ENCODE measurements at places on chromosomes 4 and X.

GRCh38 chrX:10237241-10237640 lies 80.5 kb downstream of the CLCN4 start:
- DNase-seq = no peak

DNA sequence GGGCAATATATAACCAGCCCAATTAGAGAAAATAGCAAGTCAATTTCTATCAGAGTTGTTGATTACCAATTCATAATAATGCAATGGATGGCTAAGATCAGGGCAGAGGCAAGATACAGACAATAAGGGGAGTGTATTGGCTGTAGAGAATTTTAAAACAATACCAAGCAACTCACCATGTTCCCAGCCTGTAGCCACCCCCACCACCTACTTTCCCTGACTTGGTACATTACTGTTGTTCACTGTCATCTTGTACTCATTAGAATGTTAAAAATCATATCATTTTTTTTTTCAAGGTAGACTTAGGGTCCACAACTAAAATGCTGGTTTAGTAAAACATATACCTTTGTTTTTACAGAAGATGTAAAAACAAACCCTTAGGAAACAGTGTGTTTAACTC lies 27.7 kb downstream of the HNRNPD start:
- no peak for DNase-seq

GRCh38 chr4:76716658-76717057 lies 181.3 kb downstream of the SOWAHB start:
- no peak for DNase-seq

DNA sequence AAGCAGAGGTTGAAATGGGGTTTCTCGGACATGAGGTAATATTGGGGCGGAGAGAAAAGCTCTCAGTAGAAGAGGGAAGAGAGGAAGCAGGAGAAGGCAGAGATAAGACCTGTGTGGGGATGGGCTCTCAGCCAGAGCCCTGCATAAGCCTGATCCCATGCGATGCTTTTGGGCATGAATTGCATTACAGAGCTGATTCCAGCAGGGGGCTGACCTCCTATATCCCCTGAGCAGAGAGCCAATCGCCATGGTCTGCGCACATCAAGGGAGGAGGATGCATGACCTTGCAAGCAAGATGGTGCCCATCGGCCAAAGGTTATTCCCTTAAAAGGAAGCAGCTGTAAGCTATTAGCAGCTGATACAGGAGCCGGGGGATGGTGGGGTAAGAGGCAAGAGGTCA lies 7.6 kb downstream of the ANOS1 start:
- no peak for DNase-seq

GRCh38 chr4:139782926-139783522 lies 117.4 kb downstream of the MGST2 start:
- no peak for DNase-seq

DNA sequence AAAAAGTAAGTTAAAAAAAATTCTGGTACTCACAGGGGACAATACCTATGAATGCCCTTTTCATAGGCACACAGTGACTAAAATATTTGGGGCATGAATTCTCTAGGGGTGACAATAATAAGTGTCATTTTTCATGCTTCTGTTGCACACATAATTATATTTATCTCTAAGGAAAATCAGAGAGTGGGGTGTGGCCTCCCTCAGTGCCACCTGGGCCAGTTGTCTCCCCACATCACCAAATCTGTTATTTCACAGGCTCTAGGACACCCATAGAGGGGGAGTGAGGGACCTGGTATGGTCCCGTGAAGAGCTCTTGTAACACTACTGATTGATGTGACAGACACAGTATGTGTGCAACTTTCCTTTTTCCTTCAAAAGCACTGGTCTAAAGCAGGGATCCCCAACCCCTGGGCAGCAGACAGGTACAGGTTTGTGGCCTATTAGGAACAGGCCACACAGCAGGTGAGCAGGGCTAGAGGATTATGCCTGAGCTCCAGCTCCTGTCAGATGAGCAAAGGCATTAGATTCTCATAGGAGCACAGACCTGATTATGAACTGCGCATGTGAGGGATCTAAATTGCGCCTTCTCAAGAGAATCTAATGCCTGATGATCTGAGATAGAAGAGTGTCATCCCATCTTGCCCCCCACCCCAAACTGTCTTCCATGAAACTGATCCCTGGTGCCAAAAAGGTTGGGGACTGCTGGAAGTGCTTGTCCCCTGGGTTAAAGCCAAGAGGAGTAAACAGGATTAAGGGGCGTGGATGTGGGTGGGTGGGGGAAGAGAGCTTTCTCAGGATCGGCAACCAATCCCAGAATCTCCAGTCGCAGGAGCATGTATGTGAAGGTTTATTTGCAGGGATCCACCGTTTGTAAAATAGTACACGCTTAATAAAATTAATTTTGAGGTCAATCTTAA lies 856 bp downstream of the SLC9B1 start:
- no peak for DNase-seq

DNA sequence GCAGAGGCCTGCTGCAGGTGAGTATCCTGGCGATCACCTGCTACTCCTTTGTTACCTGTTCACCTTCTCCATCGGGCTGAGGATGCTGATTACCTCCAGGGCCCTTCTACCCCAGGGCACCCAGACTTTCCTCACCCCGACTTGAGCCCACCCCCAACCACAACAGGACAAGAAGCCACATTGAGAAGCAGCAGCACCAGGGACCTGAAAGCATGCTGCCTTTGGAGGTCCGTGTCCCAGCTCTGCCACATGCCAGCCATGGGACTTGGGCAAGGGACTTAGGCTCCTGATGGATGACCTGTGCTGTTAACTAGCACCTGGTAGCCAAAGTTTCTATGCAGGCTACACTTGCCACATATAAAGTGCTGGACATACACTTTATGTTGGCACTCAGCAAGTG lies 89.7 kb downstream of the CPZ start:
- no peak for DNase-seq

DNA sequence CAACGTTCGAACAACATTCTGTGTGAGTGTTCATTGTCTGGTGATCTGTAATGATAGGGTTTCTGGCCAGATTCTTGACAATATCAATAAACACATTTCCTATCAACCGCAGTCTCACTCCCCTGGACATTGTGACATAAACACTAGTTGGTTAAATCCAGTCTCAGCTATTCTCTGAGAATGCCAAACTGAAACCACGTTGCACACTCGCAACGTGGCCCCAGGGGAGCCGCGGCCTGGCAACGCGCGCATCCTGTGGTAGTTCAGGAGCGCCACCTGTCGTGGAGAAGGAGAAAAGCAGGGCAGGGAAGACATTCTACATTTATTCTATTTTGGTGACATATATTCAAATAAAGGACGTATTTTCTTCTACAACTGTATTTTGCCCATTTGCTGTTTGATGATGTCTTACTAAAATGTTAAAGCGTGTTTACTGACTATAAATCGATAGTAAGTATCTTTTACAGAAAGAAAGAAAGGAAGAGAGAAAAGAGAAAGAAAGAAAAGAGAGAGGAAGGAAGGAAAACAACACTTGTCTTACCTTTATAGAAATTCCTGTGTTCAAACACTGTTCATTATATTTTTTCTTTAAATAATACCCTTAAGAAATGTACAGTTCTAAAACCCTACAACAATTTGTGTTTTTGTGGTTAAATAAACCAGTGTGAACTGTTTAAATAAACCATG lies 738.3 kb upstream of the FRG1 start:
- peak; percentile 1 for DNase-seq

- no peak for DNase-seq
Observed at GRCh38 chr4:37453281-37453998, 208.9 kb downstream of the NWD2 start.

- no peak for DNase-seq
Observed at GRCh38 chr4:98055800-98056501, 87.3 kb downstream of the STPG2 start.

GRCh38 chrX:118346258-118347094 lies 570 bp downstream of the WDR44 start:
- DNase-seq = peak; percentile 15

DNA sequence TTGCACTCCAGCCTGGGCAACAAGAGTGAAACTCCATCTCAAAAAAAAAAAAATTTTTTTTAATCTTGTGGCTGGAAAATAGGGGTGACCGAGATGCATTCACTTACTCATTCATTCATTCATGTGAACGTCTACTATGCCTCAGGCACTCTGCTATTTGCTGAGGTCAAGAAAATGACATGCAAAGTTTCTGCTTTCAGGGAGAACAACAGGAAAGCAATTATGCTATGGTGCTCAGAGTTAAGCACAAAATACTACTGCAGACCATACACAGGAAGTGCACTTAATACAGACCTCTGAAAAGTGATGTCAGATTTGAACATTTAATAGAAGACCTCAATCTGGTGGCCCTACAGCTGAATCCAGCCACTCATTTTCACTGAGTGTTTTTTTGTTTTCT lies 59.6 kb upstream of the DUSP21 start:
- no peak for DNase-seq

DNA sequence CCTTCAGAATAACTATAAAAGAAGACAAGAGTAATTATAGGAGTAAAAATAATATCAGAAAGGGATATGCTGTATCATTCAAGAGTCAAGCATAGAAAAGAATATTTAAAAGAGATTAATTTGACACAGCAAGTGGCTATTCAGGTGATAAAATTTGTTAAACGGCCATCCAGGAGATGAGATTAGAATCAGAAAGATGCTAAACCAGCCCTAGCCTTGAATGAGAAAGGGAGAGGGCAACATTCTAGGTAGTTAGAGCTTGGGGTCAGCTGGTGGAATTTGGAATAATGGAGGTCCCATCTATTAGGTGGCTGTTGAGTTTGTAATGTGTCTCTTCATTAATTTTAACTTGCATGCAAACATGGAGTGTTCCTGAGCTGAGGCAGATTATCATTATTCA lies 350.5 kb upstream of the PABPC4L start:
- no peak for DNase-seq

GRCh38 chrX:7294483-7294882 lies 146.5 kb upstream of the PUDP start:
- no peak for DNase-seq

GRCh38 chrX:155535866-155536265 lies 76.9 kb downstream of the TMLHE start:
- DNase-seq = no peak

GRCh38 chrX:107718156-107718621 lies 57.4 kb downstream of the TSC22D3 start:
- peak; percentile 35 for DNase-seq

GRCh38 chr4:70280567-70280966 lies 38.2 kb downstream of the CSN3 start:
- no peak for DNase-seq

DNA sequence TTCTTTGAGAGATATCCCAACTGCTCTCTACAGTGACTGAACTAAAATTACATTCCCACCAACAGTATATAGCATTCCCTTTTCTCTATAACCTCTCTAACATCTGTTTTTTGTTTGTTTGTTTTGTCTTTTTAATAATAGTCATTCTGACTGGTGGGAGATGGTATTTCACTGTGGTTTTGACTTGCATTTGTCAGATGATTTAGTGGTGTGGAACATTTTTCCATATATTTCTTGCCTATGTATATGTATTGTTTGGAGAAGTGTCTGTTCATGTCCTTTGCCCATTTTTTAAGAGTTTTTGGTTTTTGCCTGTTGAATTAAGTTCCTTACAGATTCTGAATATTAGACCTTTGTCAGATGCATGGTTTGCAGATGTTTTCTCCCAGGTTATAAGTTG lies 9.0 kb downstream of the USO1 start:
- DNase-seq = no peak

DNA sequence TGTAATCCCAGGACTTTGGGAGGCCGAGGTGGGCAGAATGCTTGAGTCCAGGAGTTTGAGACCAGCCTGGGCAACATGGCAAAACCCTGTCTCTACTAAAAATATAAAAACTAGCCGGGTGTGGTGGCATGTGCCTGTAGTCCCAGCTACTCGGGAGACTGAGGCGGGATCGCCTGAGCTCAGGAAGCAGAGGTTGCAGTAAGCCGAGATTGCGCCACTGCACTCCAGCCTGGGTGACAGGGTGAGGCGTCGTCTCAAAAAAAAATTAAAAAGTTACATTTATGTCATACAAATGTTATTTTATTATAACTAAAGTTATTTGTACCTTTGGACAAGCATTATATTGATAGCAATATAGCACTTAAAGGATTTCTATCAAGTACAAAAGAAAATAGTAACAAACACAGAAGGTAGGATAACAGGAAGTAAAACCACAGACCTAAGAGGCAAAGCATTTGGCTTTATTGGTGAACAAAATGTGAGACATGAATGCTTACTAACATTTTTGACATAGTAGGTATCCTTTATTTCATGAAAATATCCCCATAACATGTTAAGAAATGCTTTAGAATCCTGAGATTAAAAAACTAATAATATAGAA lies 51.5 kb downstream of the TMEM165 start:
- DNase-seq = no peak

- DNase-seq = no peak
Observed at GRCh38 chr4:5962416-5962815, 55.8 kb downstream of the C4orf50 start.

- DNase-seq = no peak
Observed at GRCh38 chr4:132384709-132385108, 764.4 kb upstream of the PCDH10 start.

DNA sequence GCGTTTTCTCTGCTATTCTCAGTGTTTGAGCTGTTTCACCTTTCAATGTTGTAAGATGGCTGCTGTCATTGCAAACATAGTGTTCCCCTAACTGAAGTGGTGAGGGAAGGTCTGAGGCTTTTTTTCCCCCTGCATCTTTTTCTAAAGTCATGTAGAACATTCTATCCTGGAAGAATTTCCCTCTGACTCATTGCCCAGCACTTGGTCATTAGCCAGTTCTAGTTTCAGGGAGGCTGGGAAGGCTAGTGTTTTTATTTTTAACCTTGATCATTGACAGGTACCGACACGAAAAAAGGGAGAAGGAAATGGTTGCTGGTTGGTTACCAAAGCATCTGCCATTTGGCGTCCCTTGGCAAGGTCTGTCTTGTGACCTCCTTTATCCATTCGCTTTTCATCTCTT lies 6.6 kb downstream of the LANCL3 start:
- DNase-seq = no peak

DNA sequence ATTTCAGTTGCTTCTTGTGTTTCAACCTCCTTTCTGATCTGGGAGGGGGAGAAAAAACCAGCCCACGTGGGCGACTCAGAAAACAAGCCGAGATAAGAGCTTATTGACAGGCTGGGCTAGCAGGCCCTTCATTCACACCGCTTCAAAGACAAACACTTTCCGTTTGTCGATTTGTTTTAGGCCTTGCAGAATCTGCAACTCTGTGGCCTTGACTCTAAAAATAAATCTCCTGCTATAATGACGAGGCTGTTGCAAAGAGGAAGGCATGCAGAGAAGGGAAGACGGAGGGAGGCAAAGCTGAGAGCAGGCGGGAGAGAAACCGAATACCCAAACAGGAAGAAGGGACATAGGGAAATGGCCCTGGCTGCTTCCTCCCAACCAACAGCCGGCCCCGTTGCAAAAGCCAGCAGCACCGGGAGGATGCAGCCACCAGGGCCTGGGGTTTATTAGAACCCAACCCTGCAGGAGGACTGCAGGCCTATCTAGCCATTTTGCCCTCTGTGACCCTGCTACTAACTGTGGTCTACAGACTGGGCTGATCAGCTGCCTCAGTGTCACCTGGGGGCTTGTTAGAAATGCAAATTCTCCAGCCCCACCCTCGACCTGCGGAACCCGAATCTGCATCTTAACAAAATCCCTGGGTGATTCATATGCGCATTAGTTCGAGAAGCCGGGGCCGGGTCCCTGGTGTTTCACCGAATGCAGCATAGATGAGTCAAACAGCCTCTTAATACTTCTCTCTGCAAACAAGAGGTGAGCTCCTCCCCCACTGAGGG lies 325.5 kb downstream of the BCOR start:
- no peak for DNase-seq
